ENCODE measurements at places on chromosomes 6 and 20.
A peak's percentile ranks its signal among the peaks of the same experiment; 100 is the strongest.

GRCh38 chr6:157607317-157608109 lies 215.5 kb upstream of the SNX9 start:
- no peak for DNase-seq

GRCh38 chr6:115891111-115891669 lies 169.5 kb downstream of the FRK start:
- DNase-seq, result no peak

- no peak for DNase-seq
Measured at GRCh38 chr6:18263418-18264218, 712 bp downstream of the DEK start.

DNA sequence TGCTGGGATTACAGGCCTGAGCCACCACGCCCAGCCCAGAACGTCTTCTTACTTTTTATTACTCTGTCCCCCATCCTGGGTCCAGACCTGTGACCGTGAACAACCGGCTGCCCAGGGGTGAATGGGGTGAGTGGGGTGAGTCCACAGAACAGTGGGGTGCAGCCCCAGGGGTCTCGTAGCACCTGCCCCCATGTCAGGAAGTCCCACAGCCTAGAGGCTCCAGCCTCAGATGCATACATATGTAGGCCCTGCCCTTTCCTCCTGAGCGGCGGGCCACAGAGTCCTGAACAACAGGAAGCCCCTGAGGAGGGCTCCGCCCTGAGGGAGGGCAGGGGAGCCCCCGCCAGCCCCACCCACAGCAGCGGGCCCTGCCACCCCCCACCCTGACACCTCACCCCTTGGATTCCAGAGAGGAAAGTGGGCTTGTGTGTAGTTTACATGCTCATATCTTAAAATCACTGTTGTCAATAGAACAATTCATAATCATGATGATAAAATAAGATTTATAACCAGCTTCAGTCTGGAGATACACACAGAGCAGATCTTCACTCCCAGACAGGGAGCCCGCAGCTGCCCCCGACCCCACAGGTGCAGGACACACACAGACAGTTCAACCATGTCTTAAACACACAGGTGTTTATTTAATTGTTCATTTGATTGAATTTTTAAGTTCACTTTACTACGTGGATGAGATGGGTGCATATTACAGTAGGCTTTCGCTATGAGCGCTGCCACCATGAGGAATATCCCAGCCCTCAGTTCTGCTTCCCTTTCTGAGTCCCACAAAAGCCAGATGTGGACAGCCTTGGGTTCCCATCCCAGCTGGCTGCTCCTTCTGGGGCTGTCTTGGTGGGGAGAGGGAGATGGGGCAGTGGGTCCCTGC lies 12.4 kb upstream of the GMEB2 start:
- peak; percentile 76 for DNase-seq
